ENCODE measurements at places on chromosomes 13 and 19.

- DNase-seq, result no peak
Measured at GRCh38 chr13:48994706-48995105, 19.0 kb downstream of the FNDC3A start.

DNA sequence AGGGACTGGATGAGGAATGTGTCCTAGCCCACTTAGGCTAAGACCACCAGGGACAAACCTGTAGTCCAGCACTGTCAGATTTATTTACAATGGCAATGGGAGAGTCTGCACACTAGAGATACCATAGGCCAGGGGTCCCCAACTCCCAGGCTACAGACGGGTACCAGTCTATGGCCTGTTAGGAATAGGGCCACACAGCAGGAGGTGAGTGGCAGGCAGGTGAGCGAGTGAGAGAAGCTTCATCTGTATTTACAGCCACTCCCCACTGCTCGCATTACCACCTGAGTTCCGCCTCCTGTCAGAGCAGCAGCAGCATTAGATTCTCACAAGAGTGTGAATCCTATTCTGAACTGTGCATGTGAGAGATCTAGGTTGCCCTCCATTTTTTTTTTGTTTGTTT, 2.4 kb downstream of the THAP8 start:
- DNase-seq, result no peak

DNA sequence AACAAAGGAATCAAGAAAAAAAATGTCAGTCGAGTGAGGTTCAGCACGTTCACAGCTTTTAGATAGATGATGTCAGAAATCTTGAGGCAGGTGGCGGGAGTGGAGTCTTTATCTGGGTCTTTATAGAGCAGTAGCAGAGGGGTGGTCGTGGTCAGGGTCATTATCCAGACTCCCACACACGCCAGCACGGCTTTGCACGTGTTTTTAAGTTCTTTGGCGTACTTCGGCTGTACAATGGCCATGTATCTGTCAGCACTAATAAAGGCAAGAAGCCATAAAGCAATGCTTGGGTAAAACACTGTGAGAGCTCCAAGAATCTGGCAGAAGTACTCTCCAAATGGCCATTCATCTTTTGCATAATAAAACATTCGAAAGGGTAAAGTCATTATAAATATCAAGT, 2.9 kb downstream of the GPR18 start:
- no peak for DNase-seq

DNA sequence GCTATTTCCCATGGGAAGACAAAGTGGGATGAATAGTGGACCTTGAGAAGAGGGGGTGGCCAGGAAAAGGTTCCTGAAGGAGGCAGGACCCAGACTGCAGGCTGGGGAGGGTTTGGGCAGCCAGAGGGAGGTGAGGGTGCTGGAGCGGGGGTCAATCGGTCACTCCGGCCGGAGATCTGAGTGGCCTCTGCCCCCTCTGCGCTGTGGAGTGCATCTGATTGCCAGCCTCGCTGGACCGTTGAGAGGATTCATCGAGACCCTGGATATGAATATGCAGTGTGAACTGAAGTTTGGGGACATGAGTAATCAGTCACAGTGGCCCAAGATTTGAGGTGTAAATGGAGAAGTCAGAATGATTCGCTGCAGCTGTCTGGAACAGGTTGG, 5.5 kb upstream of the ZNF580 start:
- DNase-seq, result no peak

DNA sequence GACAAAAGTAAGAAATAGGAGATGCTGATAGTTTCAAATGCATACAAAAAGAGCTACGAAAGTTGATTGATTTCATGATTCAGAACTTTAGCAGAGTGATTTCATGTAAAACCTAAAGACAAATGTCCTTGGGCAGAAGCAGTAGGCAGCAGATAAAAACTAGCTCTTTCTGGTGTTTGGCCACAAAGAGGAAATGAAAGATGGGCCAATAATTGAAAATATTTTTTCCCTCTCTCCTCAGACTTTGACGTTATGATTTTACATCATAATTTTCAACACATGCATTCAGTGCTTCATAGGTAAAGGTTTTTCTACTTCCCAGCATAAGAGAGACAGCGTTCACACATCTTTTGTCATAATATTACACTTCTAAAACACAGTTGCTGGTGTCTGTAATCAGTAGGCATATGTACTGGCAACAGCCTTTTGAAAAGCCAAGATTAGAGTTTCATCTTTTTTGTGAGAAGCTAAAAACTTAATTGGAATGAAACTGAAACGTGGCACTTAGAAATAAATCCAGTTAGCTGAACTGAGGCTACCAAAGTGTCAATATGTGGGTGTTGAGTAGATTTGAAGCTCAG, 9.3 kb downstream of the SCEL start:
- no peak for DNase-seq

DNA sequence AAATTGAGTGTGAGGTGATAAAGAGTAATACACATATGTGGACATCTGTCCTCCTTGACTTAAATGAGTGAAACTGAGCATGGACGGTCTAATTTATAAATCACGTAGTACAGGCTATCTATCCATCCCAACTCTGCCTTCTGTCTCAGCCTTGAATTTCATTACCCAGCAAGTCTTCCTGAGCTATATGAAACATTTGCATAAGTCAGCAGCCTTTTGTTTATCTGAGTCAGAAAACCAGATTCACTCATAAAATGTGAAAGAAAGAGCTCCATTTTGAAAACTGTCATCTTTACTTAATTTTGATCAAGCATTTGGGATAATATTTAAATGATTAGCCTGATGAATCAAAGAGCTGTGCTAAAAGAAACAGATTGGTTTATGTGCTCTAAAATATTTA, 197.9 kb downstream of the LHFPL6 start:
- DNase-seq, result no peak

GRCh38 chr13:23871616-23872220, 17.5 kb downstream of the MIPEP start:
- no peak for DNase-seq

GRCh38 chr19:47230054-47230920, 712 bp downstream of the BBC3 start:
- DNase-seq, result peak; percentile 82

DNA sequence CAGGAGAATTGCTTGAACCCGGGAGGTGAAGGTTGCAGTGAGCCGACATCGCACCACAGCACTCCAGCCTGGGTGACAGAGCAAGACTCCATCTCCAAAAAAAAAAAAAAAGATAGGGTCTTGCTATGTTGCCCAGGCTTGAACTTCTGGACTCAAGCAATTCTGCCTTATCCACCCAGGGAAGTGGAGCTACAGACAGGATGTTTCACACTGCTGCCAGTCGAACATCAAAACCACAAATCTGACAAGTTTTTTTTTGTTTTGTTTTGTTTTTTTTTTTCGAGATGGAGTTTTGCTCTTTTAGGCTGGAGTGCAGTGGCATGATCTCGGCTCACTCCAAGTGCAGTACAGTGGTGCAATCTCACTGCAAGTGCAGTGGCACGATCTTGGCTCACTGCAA, 10.8 kb downstream of the XPO4 start:
- DNase-seq, result no peak

DNA sequence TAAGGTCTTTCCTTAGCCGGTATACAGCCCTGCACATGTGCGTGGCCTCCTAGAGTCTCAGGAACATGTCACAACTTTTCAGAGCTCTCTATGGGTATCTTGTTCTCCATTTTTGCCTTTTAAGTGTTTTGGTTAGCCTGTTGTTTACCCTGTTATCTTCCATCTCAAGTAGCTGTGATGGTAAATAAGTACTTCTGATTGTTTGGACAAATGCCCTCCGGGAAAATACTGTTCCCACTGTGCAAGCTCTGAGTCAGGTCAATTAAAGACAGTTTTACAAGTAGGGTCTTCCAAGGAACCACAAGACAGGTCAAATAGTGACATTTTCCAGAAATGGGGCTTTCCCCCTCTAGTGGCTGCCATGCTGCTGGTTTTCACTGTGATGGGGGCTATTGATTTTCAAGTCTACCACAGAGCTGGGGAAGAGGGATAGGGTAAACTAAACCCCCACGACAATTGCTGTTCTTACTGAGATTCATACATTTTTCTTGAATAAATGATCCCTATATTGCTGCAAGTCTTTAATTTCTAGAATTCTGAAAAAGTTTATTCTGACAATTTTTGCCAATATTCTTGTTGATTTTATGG, 109.5 kb downstream of the TM9SF2 start:
- DNase-seq, result no peak

GRCh38 chr19:2394054-2394441, 33.3 kb downstream of the TIMM13 start:
- DNase-seq, result no peak

GRCh38 chr13:37273836-37274235, 168.4 kb upstream of the CSNK1A1L start:
- DNase-seq, result no peak

DNA sequence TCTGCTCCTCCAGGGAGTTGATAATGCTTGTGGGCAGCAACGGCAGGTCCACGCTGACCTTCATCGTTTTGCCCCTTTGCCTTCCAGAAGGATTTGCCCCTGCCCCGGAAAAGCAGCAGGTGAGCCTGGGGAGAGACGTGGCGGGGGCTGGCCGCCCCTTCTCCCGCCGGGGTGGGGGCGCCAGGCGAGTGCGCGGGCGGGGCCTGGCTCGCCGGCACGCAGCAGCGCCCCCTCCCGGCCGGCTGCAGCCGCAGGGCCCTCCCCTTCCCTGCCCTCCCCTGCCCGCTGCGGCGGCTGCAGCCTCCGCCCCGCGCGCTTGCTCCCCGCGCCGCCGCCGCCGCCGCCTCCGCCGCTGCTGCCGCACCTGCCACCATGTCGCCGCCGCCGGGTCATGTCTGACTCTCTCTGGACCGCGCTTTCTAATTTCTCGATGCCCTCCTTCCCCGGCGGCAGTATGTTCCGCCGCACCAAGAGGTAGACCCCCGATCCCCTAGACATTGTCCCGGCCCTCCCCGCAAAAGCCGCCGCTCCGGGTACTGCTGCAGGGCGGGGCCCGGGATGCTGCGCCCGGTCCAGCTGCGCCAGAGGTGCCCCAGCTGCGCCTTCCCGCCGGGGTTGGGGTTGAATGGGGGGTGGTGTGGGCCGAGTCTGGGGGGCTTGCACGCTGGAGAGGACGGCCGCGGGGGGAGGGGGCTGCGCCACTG, at the start of gene MAST1:
MAST1 (plus strand) TSS at position 334 of the 704 bp plus-strand sequence; CDS start at position 392, 58 bp downstream.
- peak; percentile 52 for DNase-seq

DNA sequence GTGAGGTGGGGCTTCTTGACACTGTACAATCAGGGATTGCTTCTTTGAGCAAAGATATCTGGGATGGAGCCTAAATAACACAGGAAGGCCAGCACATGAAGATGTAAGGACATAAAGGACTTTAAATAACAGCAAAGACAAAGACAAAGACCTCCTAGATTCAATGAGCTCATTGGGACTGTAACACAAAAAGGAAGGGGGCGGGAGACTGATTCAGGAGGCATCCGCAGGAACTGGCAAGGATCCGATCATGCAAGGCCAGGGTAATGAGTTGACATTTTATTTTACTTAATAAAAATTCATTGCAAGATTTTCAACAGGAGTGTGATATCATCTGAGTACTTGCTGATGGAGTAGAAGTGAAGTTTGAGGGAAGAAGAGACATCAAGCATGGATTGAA, 121.5 kb downstream of the LHFPL6 start:
- DNase-seq, result no peak

DNA sequence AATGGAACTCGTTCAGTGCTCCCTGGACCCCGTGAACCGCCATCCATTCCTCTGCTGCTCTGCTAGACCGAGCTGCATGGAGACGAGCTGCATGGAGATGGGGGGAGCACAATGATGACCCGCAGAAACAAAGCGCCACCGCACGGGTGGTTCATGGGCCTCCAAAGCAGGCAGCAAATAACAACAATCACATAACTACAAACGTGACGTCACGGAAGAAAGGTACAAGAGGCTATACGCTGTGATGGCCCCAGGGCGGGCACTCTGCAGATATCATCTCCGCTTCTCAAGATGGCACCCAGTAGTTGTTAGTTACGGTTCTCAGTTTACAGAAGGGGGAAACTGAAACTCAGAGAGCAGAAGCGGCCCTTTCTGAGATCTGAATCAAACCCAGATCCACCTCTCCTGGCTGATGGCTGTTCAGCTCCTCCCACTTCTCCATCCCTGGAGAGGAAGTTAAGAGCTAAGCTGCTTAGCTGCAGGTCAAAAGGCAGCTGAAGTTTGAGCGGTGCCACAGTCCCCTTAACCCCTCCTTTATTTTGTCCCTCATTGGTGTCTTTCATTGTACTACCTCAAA, 1.7 kb downstream of the ATP13A1 start:
- no peak for DNase-seq

GRCh38 chr13:108734676-108735075, 105.3 kb downstream of the MYO16 start:
- no peak for DNase-seq

DNA sequence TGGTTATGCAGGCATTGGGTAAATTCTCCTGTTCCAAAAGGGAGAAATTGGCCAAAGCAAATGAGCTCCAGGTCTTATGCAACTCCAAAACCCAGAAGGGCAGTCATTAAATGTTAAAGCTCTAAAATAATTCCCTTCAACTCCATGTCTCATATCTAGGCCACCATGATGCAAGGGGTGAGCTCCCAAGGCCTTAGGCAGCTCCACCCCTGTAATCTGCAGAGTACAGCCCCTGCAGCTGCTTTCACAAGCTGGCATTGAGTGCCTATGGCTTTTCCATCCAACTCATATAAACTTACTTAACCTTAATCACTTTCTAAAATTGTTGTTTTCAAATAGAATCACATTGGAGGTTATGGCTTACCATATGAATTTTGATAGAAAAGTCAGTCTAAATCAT, 44.7 kb upstream of the ZNF429 start:
- DNase-seq, result no peak

DNA sequence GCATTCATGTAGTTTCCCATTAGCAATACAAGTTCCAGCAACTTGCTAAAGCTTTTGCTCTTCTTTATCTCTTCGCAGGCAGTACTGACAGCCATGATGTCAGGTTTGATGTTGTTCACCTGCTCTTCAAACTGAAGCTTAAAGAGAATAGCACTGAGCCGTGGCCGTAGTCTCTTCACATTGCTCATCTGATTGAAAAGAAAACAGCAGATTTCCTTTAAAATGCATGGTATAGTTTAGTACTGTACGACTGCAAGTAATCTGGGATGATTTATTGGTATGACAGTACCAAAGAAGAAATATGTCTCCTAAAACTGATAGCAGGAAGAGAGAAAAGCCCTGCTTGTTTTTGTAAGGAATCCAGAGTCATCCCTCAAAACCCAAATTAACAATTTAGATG, 284.4 kb downstream of the DIAPH3 start:
- DNase-seq, result no peak

DNA sequence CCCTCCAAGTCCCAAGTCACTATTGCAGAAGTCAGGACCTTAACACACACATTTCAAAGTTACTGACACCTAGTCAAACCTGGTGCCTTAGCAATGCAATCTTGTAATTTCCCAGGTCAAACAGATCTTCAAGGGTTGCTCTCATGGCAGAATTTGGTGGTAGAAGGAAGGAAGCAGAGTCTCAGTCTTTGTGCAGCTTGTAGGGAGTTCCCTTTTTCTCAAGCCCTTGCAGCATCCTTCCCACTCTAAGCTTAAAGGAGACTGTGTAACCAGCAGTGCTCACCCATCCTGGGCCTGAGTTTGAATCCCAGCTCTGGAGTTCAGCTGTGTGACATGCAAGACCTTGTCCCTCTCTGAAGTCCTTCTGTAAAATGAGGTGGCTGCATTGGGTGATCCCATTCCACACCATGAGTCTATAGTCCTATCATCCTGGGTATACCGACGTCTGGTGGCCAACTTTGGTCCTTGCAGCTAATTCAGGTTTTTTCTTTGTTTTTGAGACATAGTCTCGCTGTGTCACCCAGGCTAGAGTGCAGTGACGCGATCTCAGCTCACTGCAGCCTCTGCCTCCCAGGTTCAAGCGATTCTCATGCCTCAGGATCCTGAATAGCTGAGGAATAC, 9.8 kb downstream of the SIGLEC10 start:
- no peak for DNase-seq

- no peak for DNase-seq
Measured at GRCh38 chr19:39544226-39544903, 4.4 kb upstream of the EID2 start.

Data from CD4-positive, alpha-beta T cell (primary cell).